ENCODE measurements at places on chromosomes 5 and 9.
A peak's percentile ranks its signal among the peaks of the same experiment; 100 is the strongest.

DNA sequence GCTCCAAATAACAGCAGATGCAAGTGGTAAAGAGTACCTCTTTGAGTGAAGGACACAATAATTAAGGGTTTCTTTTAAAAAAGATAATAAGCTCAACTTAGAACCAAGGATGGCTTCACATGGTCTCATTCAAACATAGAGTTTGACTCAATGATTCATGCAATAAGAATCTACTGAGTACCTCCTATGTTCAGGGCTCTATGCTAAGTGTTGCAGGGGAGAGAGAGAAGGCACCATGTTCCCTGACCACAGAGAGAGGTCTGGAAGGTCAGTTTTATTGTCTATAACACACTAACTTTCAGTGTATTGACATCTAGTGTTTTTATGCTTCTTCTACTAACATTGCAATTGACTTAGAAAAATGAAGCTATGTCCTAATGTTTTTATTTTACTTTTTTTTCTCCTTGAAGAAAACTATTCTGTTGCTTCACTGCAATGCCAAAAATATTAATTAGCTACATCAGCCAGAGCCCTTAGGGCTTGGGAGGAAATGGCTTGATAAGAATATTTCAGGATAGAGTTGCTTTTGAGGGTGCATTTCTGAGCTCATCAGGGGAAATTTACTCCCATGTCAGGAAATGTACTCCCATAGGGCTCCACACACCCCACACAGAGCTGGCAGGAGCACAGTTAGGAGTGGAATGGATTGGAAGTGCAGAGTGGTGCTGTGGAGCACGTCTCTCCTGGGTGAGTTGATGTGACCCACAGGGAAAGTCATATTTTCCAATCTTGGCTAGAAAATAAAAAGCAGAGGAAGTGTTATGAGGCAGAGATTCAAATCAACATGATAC lies 106.6 kb downstream of the PDE8B start:
- no peak for DNase-seq

DNA sequence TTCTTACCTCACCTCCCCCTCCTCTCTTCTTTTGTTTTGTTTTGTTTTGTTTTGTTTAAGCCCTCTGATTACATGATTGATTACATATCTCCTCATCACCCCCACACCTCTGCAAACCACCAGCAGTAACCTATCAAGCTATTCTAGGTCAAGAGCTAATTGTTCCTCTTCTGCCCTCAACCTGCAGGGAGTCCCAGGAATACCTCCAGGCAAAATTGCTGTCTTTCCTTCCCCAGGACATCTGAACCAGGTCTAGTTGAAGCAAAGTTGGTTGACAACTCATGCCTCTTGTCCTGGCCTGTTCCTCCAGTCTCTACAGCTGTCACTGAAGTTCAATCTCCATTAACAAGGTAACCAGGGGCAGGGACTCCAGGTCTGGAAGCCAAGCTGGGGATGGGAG lies 80.0 kb upstream of the PTGER4 start:
- DNase-seq: no peak

DNA sequence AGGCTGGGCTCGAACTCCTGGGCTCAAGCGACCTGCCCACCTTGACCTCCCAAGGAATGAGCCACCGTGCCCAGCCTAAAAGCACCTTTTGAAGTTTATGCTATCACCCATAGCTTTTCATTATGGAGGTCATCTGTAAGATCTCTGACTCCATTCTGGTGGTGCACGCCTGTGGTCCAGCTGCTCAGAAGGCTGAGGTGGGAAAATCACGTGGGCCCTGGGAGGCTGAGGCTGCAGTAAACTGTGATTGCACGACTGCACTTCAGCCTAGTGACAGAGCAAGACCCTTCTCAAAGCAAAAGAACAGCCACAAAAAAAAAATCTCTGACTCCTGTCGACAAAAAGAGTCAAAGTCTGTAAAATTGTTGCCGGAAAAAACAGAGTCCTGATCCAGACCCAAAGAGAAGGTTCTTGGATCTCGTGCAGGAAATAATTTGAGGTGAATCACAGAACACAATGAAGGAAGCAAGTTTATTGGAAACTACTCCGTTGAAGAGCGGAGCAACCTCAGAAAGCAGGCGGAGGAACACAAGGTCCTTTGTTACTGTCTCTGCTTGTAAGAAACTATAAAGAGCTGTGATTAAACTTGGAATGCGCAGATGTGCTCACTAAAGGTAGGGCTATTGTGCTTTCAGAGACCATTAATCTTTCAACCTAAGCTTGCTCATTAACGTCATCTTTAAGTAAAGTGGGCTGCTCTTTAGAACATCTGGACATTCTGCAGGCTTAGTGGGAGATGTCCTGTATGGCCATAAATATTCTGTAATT lies 2.0 kb upstream of the HAUS6 start:
- no peak for DNase-seq

DNA sequence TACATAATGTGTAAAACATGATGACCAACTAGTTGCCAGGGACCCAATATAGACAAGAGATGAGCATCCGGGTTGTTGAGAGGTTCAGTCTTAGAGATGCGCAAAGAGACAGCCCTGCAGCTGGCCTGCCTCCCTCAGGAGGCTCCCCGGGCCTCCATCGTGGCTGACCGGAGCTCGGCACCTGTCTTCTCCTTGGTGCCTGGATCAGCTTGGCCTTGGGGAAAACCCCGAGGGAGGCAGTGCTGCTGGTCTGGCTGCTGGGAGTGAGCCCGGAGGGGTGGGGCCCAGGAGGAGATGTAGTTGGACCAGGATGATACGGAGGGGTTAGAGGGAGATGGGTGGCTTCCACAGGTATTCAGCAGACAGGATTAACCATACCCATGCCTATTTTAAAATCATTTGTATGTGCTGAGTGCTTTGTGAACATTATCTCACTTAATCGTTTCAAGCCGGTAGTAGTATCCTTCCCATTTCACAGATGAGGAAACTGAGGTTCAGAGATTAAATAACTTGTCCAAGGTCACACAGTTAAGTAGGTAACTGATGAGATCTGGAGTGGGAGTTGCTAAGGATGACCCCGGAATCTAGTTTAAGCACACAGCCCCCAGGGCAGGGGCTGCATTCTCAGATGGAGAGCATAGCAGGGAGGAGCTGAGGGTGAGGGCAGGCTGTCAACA lies 173.8 kb downstream of the COL23A1 start:
- no peak for DNase-seq

DNA sequence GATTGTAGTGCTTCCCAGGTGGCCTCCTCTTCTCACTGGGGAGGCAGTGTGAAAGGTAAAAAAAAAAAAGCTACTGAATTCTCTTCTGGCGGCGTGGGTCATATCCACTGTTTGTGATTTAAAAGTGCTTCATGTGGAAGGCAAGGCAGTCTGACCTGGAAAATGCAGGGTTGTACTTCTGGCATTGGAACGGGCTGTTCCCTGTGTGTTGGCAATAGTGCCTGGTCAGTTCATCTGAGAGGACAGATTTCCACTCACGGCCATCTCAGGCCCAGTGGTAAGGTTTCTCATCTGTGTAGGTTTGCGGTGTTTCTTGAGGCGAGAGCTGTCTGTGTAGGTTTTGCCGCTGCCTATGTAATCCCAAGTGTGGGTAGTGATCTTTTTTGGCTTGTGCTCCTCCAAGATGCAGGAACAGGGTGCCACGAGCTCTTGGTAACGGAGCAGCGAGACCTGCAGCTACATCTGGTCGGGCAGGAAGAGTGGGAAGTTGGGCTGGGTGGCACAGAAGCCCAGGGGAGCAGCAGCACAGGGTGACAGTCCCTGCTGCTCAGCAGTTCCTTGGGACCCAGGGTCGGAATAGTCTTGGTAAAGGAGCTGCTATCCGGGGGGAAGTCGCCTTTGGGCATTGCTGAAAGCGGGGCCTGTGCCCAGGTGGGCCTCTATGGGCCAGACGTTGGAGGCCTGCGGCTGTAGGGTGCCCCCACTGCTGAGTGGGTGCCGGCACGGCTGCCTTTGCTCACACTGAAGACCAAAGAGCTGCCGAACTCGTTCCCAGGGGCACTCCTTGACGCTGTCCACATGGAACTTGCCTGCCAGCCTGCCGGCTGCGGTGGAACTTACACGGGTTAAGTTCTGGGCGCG lies 11.2 kb downstream of the RCL1 start:
- no peak for DNase-seq

- DNase-seq: peak; percentile 45
These were observed 33.5 kb upstream of the EBF1 start for GRCh38 chr5:159133041-159133741.

All from NCI-H748 treated with DMSO at 0.1 percent for 48 hours (cell line).